DND-41 (cell line): ENCODE measurements at places on chromosomes 5 and 9.
A peak's percentile ranks its signal among the peaks of the same experiment; 100 is the strongest.

DNA sequence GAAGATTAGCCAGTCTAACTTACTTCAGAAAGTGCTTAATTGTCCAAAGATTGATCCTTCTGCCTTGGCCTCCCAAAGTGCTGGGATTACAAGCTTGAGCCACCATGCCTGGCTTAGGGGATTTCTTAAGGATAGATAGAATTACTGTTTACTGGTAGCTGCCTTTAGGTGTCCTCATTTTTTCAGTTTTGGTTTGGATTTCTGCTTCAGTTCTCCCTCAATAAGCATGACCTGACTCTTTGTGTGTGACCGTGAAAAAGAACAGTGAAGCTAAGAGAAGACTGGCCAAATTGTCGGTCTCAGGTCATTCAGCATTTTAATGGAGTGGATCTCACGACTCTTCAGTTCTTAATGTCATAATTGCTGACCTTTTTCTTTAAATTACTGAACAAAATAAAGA, 22.9 kb upstream of the CMYA5 start:
- no peak for DNase-seq

- no peak for DNase-seq
Observed at GRCh38 chr5:151697452-151697851, 10.7 kb upstream of the SPARC start.

- DNase-seq: peak; percentile 36
Observed at GRCh38 chr5:141524604-141525597, 36.0 kb downstream of the PCDHGC5 start.

- DNase-seq: peak; percentile 63
Observed at GRCh38 chr5:180315762-180316212, 23.9 kb upstream of the MAPK9 start.

GRCh38 chr5:6202968-6203365, 175.4 kb downstream of the MED10 start:
- DNase-seq: no peak

DNA sequence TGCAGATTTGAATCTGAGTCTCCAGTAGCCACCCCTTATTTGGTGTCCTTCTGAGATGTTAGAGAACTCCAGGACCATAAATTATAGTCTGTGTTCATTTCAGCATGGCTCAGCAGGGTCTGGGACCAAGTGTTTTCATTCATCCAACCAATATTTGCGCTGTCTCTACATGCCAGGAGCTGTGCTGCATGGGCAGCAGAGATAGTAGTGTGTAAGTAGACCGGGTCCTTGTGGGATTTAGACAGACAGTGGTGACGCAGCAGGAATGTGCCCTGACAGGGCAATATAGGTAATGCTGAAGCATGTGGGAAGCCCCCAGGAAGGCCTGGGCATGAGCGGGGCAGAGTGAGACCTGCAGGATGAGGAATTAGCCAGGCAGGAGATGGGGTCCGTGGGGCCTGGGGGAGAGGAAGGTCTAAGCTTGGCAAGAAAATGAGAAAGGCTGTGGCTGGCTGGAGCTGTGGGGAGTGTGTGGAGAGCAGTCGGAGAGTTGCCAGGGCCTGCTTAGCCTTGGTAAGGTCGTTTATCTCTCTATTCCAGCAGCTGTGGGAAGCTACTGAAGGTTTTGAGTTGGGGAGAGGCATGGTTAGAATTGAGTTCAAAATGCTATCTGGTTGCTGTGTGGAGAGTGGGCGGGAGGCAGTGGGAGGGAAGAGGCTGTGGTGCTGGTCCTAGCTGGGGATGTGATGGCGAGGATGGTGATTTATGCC, 16.8 kb downstream of the STXBP1 start:
- DNase-seq: no peak

DNA sequence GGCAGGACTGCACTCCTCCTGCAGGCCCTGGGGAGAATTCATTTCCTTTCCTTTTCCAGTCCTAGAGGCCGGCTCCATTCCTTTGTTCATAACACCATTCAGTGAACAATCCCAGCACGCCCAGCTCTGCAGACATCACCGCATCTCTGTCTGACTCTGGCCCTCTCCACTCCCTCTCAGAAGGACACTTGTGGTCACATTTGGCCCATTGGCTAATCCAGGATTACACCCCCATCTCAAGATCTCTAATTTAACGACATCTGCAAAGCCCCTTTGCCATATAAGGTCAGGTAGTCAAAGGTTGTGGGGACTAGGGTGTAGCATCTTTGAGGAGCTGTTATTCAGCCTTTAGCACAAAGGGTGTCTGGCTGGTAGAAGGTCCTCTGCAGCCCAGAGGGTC, 185.0 kb upstream of the DAP start:
- DNase-seq: no peak

DNA sequence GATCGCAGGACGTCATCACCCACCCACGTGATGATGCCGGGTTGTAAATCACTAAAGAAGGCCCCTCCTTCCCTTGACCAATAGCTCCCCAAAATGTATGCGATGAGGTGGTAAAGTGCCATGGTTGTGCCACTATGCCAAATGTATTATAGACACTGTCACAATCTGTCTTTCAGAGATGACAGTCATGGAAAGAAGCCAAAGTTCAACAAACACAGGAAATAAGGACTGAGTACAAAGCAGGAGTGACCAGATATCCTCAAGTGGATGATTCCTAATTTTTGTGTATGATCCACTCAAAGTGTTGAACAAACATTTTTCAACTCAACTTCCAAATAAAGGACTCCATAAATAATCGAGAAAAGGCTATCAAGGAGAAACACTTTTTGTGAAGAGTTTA, 12.5 kb downstream of the GLIS3 start:
- no peak for DNase-seq

GRCh38 chr5:178544166-178544834, 45.9 kb downstream of the COL23A1 start:
- DNase-seq: no peak

- DNase-seq: no peak
Observed at GRCh38 chr5:168557389-168557788, 21.8 kb downstream of the PANK3 start.

GRCh38 chr9:117300371-117301110, 114.3 kb downstream of the ASTN2 start:
- no peak for DNase-seq

DNA sequence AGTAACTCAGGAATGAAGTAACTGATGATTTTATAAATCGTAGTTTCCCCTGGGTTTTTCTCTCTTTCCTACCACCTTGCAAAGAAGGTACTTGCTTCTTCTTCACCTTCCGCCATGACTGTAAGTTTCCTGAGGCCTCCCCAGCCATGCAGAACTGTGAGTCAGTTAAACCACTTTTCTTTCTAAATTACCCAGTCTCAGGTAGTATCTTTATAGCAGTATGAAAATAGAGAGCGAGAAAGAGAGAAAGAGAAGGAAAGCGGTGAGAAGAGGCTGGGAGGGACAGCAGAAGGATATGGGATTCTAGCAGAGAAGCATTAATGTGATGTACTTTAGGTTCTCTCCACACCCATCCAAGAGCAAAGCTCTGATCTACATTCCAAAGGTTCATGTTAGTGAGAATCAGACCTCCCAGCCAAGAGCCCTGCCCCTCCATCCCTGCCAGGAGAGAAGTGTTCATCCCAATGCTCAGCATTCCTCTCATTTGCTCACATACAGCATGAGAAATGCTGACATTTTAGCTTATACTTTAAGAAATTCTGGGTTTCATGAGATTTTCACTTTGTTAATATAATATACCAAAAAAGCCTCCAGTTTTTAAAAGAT, 185.0 kb upstream of the PTGER4 start:
- DNase-seq: no peak

DNA sequence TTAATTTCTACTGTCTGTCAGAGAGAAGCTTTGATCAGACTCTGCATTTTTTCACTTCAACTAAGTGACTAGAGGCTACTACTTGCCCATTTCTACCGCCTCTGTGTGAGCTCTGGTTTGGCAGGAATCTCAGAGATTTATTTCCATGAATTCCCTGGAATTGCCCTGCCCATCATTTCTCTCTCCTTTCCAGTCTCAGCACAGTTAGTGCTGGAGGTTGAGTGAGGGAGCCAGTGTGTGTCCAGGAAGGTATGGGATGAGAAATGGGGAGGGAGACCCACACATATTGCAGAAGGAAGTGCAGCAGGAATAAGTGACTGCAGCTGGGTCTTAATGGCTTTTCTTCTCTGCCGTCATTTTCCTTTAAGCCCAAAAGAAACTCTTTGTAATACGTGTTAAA, 443.1 kb upstream of the ZNF462 start:
- DNase-seq: no peak

GRCh38 chr5:97135868-97136267, 6.5 kb downstream of the LIX1 start:
- no peak for DNase-seq

DNA sequence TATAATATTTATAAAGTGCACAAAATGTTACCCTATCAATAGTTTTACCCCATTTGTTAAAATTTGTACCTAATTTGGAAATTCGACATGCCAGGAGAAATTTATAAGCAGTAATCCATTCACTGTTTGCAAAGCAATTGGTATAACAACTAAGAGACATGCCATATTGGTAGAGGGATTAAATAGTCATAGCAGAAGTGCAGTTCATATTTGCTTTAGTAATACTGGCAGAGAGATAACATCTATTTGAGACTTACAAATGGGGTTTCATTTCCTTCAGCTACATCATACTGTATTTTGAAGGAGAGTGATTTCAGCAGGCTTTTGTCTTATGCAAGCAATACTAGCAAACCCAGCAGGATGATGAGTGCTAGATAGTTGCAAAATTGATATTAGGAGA, 610.4 kb upstream of the CDH10 start:
- DNase-seq: no peak

- DNase-seq: no peak
Observed at GRCh38 chr9:134134949-134135342, 936 bp upstream of the WDR5 start.

DNA sequence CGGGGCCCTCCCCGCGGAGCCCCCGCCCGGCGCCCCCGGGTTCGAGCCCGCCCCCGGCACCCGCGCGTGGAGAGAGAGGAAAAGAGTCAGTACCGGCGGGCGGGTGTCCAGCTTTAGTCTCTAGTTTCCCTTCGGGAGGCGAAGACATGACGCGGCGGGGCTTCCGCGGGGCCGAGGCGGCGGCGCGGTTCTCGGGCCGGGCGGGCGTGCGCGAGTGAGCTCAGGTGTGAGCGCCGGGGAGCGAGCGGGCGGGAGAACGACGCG, 181 bp downstream of the DAP start:
- no peak for DNase-seq

DNA sequence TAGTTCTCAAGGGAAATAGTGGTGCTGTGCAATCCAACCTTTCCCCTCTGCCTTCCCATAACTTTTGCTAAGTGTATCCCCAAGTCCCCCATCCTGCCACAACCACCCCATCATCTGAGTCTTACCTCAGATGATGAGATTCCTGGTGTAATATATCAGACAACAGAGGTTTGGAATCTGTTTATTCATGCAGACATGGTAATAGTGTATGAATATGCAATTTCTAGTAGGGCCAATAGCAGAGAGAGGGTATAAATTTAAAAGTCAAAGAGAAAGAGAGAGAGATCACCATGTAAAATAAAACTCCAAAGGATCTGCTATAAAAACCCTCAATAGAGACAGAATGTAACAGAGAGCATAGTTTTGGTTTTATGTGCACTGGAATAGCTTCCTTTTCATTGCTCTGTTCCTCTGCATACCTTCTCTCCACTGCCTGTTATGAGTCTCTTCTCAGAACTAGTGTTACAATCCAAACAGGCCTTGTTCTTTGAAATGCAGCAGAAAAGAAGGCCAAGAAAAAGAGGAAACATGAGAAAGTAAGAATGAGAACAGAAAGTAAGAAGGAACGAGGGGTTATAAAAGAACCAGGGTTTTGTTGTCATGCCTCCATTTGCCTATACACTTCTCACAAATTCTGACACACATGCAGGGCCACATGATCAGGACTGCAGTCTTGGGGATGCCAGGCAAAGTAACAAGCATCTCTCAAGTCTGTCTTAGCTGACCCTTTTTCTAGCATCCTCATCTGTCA, 278.0 kb downstream of the CETN3 start:
- DNase-seq: no peak

GRCh38 chr9:114008667-114009410, 69.3 kb downstream of the AMBP start:
- no peak for DNase-seq

DNA sequence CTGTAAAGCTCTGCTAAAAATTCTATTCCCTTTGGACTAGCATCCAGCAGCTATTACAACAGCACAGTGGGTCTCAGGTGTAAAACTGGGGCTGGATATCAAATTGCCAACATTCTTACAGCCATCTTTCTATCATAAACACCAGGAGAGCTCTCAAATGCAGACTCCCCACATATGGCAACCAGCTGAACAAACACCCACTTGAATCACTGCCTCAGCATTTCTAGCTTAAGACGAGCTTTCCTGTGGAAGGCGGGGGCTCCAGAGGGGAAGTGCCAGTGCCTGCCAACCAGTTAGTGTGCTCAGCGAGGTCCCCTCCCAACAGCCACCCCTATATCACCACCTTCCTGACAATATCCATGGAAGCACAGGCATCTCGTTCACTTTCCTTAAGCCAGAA, 62.2 kb downstream of the IPPK start:
- no peak for DNase-seq

GRCh38 chr5:54895816-54896341, 89.5 kb downstream of the ESM1 start:
- DNase-seq: no peak

- no peak for DNase-seq
Observed at GRCh38 chr5:59988396-59988795, 94.9 kb upstream of the PDE4D start.

GRCh38 chr5:30926218-30926617, 267.3 kb upstream of the CDH6 start:
- no peak for DNase-seq

GRCh38 chr5:82987188-82987587, 90.0 kb downstream of the TMEM167A start:
- no peak for DNase-seq

GRCh38 chr5:109003928-109004327, 256.2 kb downstream of the FER start:
- no peak for DNase-seq

GRCh38 chr5:35162848-35163709, 67.2 kb downstream of the PRLR start:
- DNase-seq: no peak

DNA sequence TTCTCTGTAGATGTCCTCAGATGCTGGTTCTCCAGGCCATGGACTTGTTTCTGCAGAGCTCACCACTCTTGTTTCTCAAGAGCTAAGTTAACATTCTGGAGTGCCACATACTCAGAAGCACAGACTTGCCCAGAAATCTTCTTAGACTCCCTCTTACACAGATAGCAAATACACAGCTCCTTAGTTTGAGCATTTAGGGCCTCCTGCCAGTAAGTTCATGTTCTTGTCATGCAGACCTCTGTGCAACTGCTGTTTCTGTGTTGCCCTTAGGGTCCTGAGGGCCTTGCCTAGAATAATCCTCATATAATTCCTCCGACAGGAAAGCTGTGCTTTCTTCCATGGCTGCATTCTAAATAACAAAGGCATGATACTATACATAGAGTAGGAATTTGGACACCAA, 1.3 kb upstream of the PTPDC1 start:
- no peak for DNase-seq

- DNase-seq: no peak
Observed at GRCh38 chr5:74432216-74432615, 208.3 kb downstream of the ENC1 start.
